ENCODE measurements at places on chromosomes 4 and X.
A peak's percentile ranks its signal among the peaks of the same experiment; 100 is the strongest.

DNA sequence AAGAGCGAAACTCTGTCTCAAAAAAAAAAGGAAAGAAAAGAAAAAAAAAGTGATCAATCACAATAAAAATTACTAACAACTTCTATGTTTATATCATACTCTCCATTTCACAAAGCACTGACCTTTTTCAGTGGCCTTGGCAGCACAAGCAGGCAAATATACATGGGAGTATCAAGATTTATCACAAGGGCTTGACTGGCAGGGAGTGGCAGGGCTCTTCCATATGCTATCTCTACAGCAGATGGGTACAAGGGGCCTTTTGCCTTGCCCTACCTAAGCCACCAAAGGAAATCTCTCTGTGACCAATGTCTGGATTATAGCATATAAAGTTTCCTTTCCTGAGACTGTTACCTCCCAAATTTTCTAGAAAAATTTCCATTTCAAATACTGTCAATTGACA lies 24.4 kb downstream of the TSPAN5 start:
- no peak for DNase-seq

DNA sequence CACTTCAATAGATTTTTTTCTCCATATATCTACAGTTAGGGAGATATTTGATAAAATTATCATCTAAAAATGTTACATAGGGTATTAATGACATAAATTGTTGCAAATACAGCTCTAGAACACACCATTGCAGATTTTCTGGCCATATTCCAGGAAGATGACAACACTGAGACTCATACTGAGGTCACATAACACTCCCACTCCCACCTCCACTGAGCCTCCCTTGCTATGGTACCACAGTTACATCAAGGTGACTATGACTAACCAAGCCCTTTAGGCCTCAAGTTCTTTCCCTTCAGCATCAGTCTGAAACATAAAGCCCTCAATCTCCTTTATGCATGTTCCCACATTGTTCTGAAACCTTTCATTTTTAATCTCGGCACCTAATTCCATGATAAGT lies 932.0 kb upstream of the IGFBP7 start:
- no peak for DNase-seq

- no peak for DNase-seq
Observed at GRCh38 chrX:46904626-46905025, 7.6 kb upstream of the JADE3 start.

DNA sequence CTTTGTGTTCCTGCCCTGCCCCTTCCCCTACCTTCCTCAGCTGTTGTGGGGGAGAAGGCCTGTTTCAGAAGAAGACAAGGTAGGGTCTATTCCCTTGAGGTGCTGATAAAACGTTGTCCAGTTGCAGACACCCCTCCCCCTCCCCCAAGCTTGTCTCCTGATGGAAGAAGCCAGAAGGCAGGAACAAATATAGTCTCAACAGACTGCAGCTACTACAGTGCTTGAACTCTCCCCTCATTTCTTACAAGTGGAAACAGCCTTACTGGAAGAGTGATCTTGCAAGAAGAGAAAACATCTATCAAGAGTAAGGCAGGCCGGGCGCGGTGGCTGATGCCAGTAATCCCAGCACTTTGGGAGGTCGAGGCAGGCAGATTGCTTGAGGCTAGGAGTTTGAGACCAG lies 11.0 kb upstream of the MAP7D3 start:
- DNase-seq = no peak

DNA sequence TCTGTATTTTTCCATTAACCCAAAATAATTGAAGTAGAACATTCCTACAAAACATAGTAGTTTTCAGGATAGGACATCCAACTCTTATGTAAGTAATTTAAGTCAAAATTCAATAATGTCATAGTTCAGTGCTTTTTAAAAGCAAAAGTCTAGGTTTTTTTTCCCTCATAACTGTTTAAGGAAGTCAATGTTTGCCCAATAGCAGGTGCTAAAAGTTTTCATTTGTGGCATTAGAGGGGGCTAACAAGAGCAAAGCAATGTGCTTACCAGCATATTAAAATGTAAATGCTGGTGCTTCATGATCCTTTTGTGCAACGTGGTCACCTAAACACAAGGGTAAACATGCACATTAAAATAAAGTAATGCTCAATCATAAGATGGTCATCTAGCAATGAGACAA lies 155.2 kb upstream of the PPP1R2C start:
- DNase-seq = no peak

- DNase-seq = no peak
Observed at GRCh38 chr4:140426610-140427105, 790 bp downstream of the CLGN start.

DNA sequence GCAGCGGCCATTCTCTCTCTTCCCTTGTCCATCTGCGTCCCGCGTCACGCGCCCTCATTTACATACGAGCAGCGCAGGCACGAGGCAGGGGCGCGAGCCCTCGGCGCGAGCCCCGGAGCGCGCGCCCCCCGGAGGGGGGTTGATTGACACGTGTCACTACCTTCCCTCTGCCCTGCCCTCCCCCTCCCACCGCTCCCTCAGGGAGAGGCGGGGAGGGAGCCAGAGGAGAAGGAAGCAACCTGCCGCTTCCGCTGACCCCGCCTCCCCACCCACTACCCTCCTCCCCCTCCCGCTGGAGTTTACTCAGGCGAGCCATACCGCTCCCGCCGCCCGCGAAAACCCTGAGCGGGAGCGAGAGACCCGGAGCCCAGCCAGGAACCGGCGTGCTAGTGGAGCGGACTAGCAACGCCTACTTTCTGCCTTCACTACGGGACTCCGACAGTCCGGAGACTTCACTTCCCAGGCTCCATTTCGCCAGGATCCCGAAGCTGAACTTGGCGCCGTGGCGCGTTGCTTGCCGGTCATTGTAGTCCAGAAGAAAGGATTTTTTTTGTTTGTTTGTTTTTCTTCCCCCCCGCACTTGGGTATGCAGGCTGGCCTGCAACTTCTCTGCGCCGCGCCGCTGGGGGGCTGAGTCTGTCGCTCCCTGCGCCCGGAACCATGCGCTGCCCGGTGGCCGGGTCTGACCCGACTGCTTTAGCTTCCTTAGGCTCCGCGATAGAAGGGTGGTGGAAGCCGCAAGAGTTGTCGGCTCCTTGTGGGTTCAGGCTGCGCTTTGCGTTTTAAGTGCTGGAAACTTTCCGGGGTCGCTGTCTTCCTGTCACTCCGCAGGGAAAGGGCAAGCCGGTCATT lies at the start of gene LCORL:
LCORL (minus strand) TSS at position 36 of the 852 bp plus-strand sequence; CDS start at position 32, 4 bp downstream.
- peak; percentile 77 for DNase-seq

- no peak for DNase-seq
Observed at GRCh38 chr4:88792821-88793220, 95.2 kb upstream of the NAP1L5 start.

GRCh38 chr4:101039367-101039766 lies 308.0 kb downstream of the PPP3CA start:
- no peak for DNase-seq
